ENCODE measurements at places on chromosomes 7 and 10.

DNA sequence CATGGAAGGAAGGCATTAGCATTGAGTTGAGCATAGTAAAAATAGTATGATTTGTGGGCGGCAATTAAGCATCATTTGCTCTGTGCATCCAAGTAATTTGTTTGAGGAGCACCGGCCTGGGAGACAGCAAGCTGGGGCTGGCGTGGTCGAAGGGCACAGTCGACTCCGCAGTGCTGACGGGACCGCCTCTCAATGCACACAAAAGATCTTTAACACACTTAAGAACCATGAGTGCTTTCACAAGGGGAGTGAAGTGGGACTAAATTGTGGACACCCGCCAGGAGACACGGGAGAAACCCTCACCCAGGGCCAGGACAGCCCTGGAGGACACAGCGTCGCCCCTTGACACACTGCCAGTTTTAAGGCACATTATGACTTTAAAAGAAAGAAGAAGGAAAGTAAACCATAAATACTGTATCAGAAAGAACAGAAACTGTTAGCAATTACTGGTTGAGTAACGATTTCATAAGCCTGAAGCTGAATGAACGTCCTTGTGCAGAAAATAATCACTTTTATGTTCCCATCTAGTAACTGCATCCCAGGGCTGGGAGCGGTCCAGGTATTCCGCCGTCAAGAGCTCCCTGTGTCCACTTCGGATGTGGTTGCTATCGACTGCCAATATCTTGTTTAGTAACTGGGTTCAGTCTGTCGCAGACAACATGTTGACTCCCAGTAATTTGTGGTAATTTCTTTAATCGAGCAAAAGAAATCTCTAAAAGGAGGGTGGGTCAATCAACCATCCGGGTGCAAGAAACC, 102.1 kb downstream of the EBF3 start:
- no peak for DNase-seq

- no peak for DNase-seq
These were observed 133.1 kb upstream of the NPS start for GRCh38 chr10:127415901-127416581.

DNA sequence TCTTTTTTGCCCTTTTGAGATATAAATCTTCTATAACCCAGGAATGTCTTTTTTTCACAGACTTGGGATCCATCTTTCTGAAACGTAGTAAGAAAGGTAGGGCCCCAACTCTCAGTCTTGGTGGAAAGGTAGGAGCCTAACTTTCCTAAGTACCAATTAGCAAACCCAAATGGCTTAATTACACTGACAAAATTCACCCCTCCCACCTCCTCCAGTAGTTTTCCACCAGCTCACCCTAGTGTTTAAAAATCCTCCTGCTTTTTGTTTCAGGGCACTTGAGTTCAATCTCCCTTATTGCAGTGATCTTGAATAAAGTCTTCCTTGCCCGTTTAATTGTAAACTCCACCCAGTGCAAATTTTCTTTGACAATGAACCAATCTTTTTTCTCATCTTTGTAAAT, 600.0 kb downstream of the PHTF2 start:
- no peak for DNase-seq

- DNase-seq, result no peak
These were observed 372.6 kb downstream of the GPR158 start for GRCh38 chr10:25547382-25547781.

DNA sequence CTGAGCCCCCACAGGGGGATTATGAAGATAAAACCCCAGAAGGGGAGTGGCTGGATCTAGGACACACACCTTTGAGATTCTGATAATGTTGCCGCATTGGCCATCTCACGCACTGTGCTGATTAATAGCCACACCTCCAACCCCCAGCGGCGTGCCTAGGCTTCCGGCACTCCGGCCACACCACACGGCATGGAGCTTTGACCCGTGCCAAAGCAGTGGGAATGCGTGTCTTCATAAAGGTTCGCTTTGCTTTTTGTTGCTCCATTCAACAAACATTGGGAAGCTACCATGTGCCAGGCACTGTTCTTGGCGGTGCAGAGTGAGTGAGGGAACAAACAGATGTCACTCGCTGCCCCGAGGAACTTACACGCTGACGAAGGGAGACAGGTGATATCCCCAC, 117.6 kb downstream of the TCERG1L start:
- DNase-seq, result no peak

- no peak for DNase-seq
These were observed 420.5 kb downstream of the RPS24 start for GRCh38 chr10:78454123-78454645.

- DNase-seq, result no peak
These were observed 146.1 kb upstream of the FRMD4A start for GRCh38 chr10:14476641-14477407.
